Fibroblast of upper back skin (primary cell): ENCODE measurements at places on chromosomes 6 and 20.
A peak's percentile ranks its signal among the peaks of the same experiment; 100 is the strongest.

GRCh38 chr6:28750926-28751458 is 172.8 kb downstream of the TRIM27 start:
- DNase-seq = no peak

GRCh38 chr6:167858086-167858591 is 31.4 kb downstream of the AFDN start:
- DNase-seq = peak; percentile 61

DNA sequence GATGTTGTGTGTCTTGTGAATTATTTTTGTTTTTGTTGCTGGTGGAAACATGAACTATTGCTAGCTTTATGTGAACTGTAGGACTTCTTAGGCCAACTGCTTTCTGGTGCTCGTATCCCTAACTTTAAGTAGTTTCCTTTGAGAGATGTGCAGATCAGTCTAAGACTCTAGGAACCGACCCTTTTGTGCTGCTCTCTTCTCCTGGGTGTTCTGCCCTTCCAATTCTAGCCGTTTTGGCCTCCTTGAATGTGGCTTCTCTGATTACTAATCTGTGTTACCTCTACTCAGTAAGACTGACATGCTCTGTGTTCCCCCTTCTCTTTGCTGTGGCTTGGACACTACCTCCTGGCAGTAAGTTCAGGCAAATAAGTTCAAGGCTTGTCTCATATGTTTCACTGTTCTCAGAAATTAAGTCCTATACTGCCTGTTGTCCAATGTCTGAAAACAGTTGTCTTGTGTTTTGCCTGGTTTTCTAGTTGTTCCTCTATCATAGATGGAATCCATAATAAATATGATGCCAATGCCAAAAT is 58.0 kb downstream of the FOXO3 start:
- DNase-seq = no peak

GRCh38 chr6:167709196-167709595 is 117.5 kb upstream of the AFDN start:
- no peak for DNase-seq

DNA sequence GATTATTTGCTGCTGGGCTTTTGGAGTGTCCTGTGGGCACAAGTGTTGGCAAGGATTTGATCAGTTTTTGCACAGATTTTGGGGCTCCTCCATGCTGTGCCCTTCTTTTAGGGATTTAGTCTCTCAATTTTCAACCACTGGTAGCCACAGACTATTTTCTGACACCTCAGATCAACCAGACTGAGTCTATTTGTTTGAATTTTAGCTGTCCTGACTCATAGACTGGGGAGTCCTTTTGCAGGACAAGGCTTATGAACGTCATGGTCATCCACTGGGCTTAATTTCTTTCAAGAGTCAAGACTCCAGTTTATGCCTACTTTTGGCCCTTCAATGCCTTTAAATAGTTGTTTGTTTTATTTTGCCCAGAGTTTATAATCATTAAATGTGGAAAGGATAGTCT is 59.3 kb downstream of the BCKDHB start:
- DNase-seq = no peak

- DNase-seq = no peak
Measured at GRCh38 chr6:137056121-137056880, 11.5 kb upstream of the IL20RA start.
